ENCODE measurements at places on chromosomes 7 and 10.

DNA sequence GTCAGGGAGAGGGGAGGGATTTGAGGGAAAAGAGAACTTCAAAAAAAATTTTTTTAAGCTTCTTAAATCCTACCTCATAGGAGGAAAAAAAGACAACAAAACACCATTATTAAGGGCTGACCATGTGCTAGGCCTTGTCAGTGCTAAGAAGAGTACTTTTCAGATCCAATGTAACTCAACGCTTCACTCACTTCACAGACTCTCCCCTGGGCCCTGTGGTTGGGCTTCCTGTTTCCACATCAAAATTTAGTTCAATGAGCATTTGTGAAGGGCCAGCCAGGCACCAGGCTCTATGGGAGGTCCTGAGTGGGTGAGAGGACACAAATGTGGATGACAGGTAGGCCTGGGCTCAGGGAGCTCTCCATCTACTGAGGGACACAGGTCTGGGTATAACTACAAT, 249.8 kb downstream of the PTEN start:
- DNase-seq: no peak

- no peak for DNase-seq
Measured at GRCh38 chr10:107889105-107889504, 724.6 kb upstream of the SORCS1 start.

- DNase-seq: no peak
Measured at GRCh38 chr10:14276210-14276609, 54.5 kb downstream of the FRMD4A start.

DNA sequence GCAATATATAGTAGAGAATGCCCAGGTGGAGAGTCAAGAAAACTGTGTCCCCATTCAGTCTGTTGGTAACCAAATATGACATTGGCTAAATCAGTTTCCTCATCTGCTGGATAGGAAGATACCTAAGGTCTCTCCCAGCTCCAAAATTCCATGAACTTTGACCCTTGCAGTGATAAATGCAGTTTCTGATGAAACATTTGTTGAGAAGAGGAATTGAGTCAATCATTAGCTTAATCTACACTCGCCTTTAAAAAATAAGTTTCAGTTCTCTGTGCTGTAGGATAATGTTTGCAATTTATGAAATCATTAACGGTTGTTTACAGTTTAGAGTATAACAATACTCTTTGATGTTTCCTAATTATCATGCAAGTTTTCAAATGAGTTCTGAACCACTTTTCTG, 38.0 kb upstream of the SLC25A13 start:
- no peak for DNase-seq

- no peak for DNase-seq
Measured at GRCh38 chr10:128209862-128210214, 83.6 kb upstream of the MKI67 start.

GRCh38 chr7:151752816-151753595, 123.9 kb downstream of the PRKAG2 start:
- DNase-seq: no peak

GRCh38 chr7:115252461-115252860, 330.6 kb downstream of the MDFIC start:
- DNase-seq: no peak

DNA sequence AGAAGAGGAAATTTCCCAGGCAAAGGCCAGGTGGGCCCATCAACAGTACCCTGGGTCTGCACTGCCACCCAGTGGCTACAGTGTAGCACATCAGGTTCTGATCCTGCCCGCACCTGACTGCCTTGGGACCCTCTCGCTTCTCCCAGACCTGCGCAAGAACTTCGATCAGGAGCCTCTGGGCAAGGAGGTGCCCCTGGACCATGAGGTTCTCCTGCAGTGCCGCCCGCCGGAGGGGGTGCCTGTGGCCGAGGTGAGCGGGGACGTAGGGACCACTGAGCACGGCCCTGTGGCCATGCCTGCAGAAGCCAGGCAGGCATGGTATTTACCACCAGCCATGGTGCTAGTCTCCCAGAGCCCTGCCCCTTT, 33.9 kb upstream of the SLC29A3 start:
- DNase-seq: no peak

- DNase-seq: peak; percentile 73
Measured at GRCh38 chr10:11611248-11612020, at the start of gene USP6NL. USP6NL (minus strand) TSS chr10:11611650; CDS start chr10:11597634, 14,016 bp downstream.

- peak; percentile 22 for DNase-seq
Measured at GRCh38 chr7:1123715-1124114, 35.8 kb downstream of the GPER1 start.

DNA sequence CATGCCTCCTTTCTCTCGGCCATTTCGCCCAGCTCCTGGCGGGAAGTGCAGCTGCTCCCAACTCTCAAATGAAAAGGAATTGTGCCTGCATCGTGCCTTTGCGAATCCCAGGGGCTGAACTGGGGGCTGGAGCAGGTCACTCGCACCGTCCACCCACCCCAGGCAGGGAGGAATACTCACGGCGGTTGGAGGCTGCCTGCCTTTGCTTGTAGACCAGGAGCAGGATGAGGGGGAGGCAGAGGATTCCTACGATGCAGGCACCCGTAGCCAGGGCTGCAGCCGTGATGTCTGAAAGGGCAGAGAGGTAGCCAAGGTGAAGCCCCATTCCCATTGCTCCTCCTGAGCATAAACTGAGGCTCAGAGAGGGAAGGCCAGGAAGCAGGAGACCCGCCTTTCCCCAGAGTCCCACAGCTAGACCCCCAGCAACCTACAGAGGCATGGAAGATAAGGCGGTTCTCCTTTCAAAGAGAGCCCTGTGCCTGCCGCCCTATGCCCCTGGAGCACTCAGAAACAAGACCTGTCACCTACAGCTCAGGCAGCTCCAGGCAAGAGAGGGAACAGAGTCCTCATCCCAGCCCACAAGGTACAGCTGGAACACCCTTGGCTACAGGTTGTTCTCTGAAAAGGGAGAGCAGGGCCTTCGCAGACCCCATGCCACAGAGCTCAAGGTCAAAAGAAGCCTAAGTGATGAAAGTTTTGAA, 18.0 kb downstream of the VSIR start:
- no peak for DNase-seq

DNA sequence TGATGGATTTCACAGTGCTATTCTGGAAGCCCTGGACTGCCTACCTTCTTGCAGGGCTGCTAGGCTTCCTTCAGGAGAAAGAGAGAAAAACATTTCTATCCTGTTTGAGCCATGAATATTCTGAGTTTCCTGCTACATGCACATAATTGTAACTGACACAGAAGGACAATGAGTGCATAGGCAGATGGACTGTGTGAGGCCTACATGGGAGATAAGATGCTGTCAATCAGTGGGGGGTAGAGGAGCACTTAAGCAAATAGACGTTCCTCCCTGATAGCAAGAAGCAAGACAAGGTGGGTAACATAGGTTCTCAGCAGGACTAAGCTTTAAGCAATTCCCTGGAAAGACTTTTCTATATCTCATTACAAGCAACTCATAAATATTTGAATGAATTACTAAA, 11.6 kb downstream of the ALDH18A1 start:
- no peak for DNase-seq

DNA sequence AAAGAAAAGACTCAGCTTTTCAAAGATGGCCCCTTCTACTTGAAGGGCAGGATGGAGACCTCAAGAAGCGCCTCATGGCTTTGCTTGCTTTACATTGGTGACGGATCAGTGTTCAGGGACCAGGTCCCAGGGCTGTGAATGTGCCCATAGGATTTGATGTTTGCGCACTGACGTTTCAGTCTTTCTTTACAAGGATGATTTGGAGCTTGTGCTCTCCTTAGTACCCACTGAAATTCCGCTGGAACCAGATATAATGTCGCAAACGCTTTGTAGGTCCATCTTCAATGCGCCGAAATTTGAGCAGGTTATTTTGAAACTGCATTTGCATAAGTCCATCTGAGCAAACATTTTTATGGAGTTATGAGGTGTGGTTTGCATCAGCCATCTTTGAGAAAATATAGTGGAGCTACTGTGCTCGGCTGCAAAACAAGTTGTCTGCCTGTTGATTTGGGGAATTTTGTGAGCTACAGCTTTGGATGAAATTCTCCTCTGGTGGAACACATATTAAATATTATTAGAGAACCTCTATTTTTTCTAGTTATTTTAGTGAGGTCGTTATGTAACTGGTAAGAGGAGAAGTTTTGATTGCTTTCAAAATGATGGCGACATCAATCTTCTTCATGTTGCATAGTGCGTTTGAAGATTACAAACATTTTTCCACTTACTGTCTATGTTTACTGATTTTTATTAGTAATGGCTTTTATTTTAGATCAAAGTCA, 2.4 kb downstream of the RBM20 start:
- DNase-seq: no peak

GRCh38 chr7:69860486-69860885, 262.2 kb downstream of the AUTS2 start:
- no peak for DNase-seq

DNA sequence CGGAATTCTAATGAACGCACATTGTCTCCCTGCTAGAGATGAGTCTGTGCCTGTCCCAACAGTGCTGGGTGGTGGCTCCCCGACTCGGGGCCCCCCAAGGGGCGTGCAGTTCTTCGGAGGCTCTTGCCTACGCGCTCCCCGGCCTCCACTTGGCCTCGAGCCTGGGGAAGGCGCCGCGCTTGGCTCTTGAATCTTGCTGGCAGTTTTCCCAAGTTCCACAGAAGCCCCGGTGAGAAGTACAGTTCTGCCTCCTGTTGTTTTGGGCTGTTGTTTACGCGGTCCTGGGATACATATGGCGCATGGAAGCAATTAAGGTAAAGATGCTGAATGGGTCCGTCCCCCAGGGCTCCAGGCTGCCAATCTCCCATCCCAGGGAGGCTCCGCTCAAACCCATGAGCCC, 32.6 kb upstream of the UNCX start:
- no peak for DNase-seq

DNA sequence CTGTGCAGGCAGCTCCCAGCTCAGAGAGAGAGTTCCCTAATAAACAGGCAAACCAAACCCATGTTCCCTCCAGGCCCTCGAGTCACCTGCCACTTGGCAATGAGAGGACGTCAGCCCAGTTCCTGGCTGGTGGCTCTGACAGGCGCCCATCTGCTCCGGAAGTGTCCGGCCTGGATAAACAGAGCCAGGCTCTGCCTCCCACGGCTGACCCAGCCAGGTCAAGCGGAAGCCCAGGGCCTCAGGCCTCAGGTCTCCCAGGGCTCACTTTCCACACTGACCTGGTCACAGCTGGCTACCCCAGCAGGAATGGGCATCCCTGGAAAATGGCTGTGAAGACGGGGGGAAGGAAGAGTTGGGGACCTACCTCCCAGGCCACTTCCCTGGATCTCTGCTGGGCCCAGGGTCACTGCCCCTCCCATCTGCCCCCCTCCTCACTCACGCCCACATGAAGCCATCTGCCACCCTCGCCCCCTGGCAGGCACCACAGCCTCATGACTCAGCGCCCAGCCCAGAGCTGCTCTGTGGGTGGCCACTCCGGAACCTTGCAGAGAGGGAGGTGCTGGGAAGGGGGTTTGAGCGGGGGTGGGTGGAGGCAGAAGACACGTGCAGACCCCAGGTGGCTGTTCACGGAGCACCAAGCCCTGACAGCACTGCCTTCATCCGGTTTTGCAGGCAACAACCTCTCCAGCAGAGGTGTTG, 37.4 kb upstream of the DUSP5 start:
- DNase-seq: no peak

DNA sequence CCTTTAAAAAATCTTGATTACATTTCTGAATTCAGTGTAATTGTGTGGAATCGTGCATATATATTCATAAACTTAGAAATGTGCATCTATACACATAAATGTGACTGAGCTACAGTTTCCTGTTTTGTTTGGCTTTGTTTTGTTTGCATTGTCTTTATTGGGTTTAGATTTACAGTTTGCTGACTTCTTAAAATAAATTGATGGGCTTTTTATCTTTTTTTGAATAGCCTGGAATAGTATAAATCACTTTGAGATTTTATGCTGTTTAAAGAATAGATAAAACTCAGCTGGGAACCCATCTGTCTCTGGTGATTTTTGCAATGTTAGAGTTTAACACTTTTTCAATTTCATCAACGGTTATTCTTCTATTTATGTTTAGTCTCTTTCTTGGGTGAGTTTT, 21.2 kb upstream of the BRAF start:
- DNase-seq: no peak

DNA sequence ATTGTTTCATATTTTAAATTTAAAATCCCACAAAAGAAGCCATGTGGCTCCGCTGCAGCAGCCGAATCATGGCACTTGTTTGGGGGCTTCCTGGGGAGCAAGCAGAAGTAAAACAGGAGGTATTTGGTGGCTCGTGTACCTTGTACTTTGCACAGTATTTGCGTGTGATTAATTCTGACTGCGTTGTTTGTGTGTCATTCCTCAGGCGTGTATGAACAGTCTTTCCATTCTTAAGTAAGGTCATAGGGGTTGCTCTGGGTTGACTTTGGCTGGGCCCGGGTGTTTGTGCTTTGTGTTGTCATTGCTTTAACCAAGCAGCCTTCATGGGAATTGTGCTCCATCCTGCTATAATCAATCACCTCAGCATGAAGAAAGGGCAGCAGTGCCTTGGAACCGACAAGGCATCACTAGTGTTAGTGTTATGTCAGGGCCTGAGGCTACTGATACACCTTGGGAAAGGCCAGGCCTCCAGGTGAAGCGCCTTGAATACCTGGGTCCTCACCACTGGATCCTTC, 182.4 kb downstream of the ARHGAP21 start:
- DNase-seq: no peak

GRCh38 chr7:92808006-92808405, 28.4 kb downstream of the CDK6 start:
- DNase-seq: no peak

DNA sequence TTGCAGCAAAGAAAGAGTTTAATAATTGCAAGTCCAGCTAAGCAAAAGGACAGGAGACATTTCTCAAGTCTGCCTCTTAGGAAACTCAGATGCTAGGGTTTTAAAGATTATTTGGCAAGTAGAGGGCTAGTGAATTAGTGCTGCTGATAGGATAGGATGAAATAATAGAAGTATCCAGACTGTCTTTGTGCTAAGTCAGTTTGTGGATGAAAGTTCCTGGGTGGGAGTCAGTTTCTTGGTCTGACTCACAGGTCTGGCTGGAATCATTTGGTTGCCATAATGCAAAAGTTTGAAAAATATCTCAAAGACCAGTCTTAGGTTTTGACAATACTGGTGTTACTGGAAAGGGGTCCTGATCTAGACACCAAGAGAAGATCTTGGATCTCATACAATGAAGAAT, 42.6 kb upstream of the INHBA start:
- no peak for DNase-seq

- DNase-seq: no peak
Measured at GRCh38 chr7:18399436-18400235, 95.9 kb upstream of the HDAC9 start.

DNA sequence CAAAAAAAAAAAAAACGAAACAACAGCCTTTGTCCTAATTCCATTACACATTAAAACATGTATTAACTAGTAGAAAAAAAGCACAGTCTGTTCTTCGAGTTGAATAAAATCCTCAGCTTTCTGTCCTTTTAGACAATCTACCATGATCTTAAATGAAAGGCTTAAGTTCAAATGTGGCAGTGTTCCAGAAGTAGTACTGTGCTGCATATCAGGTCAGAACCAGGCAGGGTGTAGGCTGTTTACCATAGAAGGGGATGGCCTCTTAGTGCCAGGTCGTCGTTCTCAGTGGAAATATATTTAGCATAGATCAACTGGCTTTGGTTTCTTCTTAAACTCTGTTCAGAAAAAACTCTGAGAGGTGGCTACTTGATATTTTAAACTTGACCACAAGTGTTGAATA, 612.0 kb downstream of the CNTNAP2 start:
- no peak for DNase-seq
